ENCODE measurements at places on chromosomes 5 and 9. TPM values are rescaled to one million over a fixed set of nuclear protein-coding genes. Genes with fewer than 3 reads are reported as not detected.

- H3K27me3 ChIP-seq, result peaks cover 5% of the 10 kb centered on the region
- no peak overlapping the region for H3K4me3 ChIP-seq
- no peak overlapping the region for H3K27ac ChIP-seq
- H3K4me1 ChIP-seq, result peaks cover 12% of the 10 kb centered on the region
- H3K36me3 ChIP-seq, result no peaks in the 10 kb centered on the region
Measured at GRCh38 chr5:171808951-171809350, 23.3 kb downstream of the SMIM23 start.

DNA sequence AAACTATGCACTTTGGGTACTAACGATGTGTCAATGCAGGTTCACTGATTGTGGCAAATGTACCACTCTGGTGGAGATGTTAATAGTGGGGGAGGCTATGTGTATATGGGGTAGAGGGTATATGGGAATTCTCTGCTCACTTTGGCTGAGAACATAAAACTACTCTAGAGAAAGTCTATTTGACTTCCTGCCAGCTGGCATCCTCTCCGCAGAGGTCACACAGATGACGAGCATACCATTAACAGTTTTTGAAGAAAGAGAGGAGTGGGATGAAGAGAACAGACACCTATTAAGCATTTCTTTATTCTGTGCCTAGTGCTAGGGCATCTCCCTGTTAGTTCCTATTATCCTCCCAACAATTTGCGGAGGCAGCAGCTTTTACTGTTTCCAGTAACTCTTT lies 58.4 kb upstream of the TRIM32 start:
- no peak for DNase-seq
- no peak overlapping the region for H3K27ac ChIP-seq
- H3K4me1 ChIP-seq, result no peaks in the 10 kb centered on the region
- H3K27me3 ChIP-seq, result no peaks in the 10 kb centered on the region
- no peak overlapping the region for H3K4me3 ChIP-seq

GRCh38 chr9:131618071-131618479 lies 72.8 kb downstream of the PRRT1B start:
- DNase-seq, result no peak
- H3K27ac ChIP-seq, result no peak overlapping the region
- peaks cover 35% of the 10 kb centered on the region for H3K36me3 ChIP-seq
- H3K4me3 ChIP-seq, result no peak overlapping the region
- no peaks in the 10 kb centered on the region for H3K4me1 ChIP-seq
- H3K27me3 ChIP-seq, result no peaks in the 10 kb centered on the region

DNA sequence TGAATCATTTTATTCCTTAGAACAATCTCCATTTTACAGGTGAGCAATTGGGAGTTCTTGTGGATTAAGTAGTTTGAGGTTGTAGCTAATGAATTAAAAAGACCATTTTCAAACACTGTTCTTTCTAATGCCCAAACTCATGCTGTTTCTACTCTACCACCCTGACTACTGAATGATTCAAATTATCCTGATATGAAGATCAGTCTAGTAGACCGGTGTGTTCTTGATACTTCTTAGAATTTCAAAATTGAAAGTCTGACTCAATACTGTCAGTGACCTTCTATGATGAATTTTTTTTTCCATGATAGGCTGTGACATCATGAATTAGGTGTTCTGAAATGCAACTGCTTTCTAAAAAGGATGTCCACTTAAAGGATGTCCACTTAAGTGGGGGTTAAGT lies 515.5 kb downstream of the DMAC1 start:
- peaks cover 2% of the 10 kb centered on the region for H3K36me3 ChIP-seq
- H3K27ac ChIP-seq, result no peak overlapping the region
- no peak for DNase-seq

GRCh38 chr9:90457386-90458190 lies 185.0 kb downstream of the DIRAS2 start:
- H3K4me1 ChIP-seq, result peaks cover 4% of the 10 kb centered on the region
- DNase-seq, result no peak
- peak overlapping the region; percentile 5 for H3K27ac ChIP-seq
- H3K27me3 ChIP-seq, result no peaks in the 10 kb centered on the region

MSX2 gene
- total RNA-seq, result 11.7 TPM

- H3K4me3 ChIP-seq, result no peak within 1 kb of the TSS
- H3K27me3 ChIP-seq, result peaks cover 43% of the 10 kb centered on the region
- no peaks in the 10 kb centered on the region for H3K36me3 ChIP-seq
- H3K27ac ChIP-seq, result no peak within 1 kb of the TSS
- no peak for DNase-seq
Measured at GRCh38 chr5:170388818-170389549, at the start of gene KCNMB1. Gene KCNMB1, minus strand, starts transcription at chr5:170389367. Its CDS starts 3,920 bp downstream, at chr5:170385447.

ENTREP1 gene
- total RNA-seq, result 3.7 TPM

DHX29 gene
- 25.1 TPM for total RNA-seq

GRCh38 chr9:98191671-98192502 lies 550 bp downstream of the CORO2A start:
- H3K27ac ChIP-seq, result no peak overlapping the region
- no peaks in the 10 kb centered on the region for H3K27me3 ChIP-seq
- no peaks in the 10 kb centered on the region for H3K36me3 ChIP-seq
- peak; percentile 30 for DNase-seq
- peaks cover 4% of the 10 kb centered on the region for H3K4me1 ChIP-seq

- no peaks in the 10 kb centered on the region for H3K27me3 ChIP-seq
- H3K4me3 ChIP-seq, result no peak overlapping the region
- no peaks in the 10 kb centered on the region for H3K4me1 ChIP-seq
Measured at GRCh38 chr5:31720004-31720403, 81.1 kb downstream of the PDZD2 start.

DMRT2 gene
- total RNA-seq, result 1.0 TPM

CCL28 gene
- not detected for total RNA-seq

- H3K27ac ChIP-seq, result no peak overlapping the region
- H3K4me3 ChIP-seq, result no peak overlapping the region
- DNase-seq, result no peak
Measured at GRCh38 chr9:134851020-134851419, 29.6 kb upstream of the FCN2 start.

GRCh38 chr9:72586388-72587130 lies 65.2 kb downstream of the TMC1 start:
- H3K4me3 ChIP-seq, result no peak overlapping the region
- H3K27me3 ChIP-seq, result peaks cover 9% of the 10 kb centered on the region
- no peak overlapping the region for H3K27ac ChIP-seq
- peaks cover 1% of the 10 kb centered on the region for H3K36me3 ChIP-seq
- DNase-seq, result no peak

- H3K27me3 ChIP-seq, result no peaks in the 10 kb centered on the region
- no peak overlapping the region for H3K27ac ChIP-seq
- no peaks in the 10 kb centered on the region for H3K4me1 ChIP-seq
Measured at GRCh38 chr9:33106372-33106771, 29.9 kb upstream of the SMU1 start.

PCDHA1 gene
- total RNA-seq, result not detected

SPATA31C1 gene
- not detected for total RNA-seq

DNA sequence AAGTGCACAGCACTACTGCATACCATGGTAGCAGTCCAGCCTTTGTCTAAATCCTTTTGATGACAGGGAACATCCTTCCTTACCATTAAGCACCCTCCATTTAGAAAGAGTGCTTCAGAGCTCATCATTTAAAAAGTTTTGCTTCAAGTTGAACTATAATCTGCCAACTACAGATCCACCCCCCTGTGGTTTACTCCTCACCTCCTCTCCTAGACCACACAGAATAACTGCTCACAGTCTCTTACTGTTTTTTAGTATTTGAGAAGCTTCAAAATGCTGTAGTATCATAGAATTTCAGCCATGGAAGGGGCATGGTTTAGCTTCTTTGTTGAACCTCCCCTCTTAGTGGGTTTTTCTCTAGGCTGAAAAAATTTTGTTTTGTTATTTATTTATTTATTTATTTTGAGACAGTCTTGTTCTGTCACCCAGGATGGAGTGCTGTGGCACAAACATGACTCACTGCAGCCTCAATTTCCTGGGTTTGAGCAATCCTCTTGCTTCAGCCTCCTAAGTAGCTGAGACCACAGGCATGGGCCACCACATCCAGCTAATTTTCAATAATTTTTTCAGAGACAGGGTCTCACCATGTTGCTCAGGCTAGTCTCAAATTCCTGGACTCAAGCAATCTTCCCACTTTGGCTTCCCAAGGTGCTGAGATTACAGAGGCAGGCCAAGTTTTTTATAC lies 384.3 kb upstream of the RFX3 start:
- H3K4me3 ChIP-seq, result no peak overlapping the region
- H3K36me3 ChIP-seq, result peaks cover 18% of the 10 kb centered on the region
- no peak for DNase-seq
- peaks cover 2% of the 10 kb centered on the region for H3K4me1 ChIP-seq
- no peak overlapping the region for H3K27ac ChIP-seq

- no peaks in the 10 kb centered on the region for H3K27me3 ChIP-seq
- no peak overlapping the region for H3K4me3 ChIP-seq
- H3K4me1 ChIP-seq, result peaks cover 3% of the 10 kb centered on the region
- no peaks in the 10 kb centered on the region for H3K36me3 ChIP-seq
Measured at GRCh38 chr9:90009447-90009846, 404.6 kb downstream of the GADD45G start.

SHROOM1 gene
- 10.0 TPM for total RNA-seq

DNA sequence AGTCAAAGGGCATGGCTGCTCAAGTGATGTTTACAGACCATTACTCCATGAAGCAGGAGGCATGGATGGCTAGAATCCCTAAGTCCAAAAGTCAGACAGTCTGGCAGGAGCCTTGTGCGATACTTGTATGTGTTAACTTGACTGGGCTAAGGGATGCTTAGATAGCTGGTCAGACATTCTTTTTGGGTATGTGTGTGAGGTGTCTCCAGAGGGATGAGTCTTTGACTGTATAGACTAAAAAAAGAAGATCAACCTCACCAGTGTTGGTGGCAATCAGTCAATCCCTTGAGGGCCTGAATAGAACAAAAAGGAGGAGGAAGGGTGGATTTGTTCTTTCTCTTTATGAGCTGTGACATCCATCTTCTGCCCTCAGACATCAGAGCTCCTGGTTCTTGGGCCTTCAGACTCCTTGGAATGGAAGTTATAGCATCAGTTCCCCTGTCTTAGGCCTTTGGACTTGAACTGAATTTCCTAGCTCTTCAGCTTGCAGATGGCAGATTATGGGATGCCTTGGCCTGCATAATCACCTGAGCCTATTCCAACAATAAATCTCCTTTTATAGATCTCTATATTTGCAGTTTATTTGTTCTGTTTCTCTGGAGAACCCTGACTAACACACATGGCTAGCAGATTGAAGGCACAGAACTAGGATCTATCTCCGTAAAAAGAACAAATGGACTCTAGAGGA lies 9.7 kb upstream of the HSPB3 start:
- no peak for DNase-seq
- H3K36me3 ChIP-seq, result no peaks in the 10 kb centered on the region
- no peak overlapping the region for H3K4me3 ChIP-seq
- H3K27ac ChIP-seq, result no peak overlapping the region
- no peaks in the 10 kb centered on the region for H3K4me1 ChIP-seq

- H3K4me1 ChIP-seq, result peaks cover 10% of the 10 kb centered on the region
- no peak overlapping the region for H3K4me3 ChIP-seq
- H3K27me3 ChIP-seq, result no peaks in the 10 kb centered on the region
- peaks cover 11% of the 10 kb centered on the region for H3K36me3 ChIP-seq
- H3K27ac ChIP-seq, result no peak overlapping the region
Measured at GRCh38 chr5:73066466-73066865, 53.9 kb upstream of the TMEM171 start.

DNA sequence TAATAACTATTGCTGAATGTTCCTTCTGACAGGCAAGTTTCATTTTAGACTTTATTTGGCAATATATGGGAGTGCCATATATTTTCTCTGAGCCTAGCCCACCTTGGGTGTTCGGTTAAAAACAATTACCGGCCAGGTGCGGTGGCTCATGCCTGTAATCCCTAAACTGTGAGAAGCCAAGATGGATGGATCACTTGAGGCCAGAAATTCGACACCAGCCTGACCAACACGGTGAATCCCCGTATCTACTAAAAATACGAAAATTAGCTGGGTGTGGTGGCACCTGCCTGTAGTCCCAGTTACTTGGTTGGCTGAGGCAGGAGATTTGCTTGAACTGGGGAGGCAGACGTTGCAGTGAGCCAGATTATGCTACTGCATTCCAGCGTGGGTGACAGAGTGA lies 47.9 kb downstream of the TNFSF15 start:
- no peak for DNase-seq
- no peak overlapping the region for H3K27ac ChIP-seq
- H3K27me3 ChIP-seq, result peaks cover 20% of the 10 kb centered on the region

MTRR gene
- total RNA-seq, result 49.0 TPM

SOHLH1 gene
- not detected for total RNA-seq

IL12B gene
- total RNA-seq, result not detected

- DNase-seq, result no peak
- H3K36me3 ChIP-seq, result peaks cover 43% of the 10 kb centered on the region
- H3K4me1 ChIP-seq, result no peaks in the 10 kb centered on the region
- H3K27me3 ChIP-seq, result no peaks in the 10 kb centered on the region
Measured at GRCh38 chr5:32598260-32598937, 13.0 kb downstream of the SUB1 start.

DNA sequence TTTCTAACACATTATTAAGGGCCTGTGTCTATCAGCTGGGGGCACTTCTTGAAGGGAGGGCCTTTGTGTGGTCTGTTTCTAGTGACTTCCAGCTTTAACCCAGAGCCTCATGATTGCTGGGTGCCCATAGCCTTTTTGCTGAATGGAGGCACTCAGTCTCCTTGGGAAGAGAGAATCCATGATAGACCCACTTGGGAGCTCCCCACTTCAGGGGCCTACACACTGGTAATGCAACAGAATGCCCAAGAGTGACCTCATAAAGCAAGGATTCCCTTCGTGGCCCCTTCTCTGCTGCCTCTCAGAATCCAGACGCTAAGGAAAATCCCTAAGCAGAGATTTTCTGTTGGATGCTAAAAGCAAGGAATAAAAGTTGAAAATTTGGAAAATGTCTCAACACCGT lies at the start of gene CATSPER3:
CATSPER3 (plus strand) TSS at position 301 of the 400 bp plus-strand sequence; CDS start at position 386, 85 bp downstream.
- H3K27me3 ChIP-seq, result no peaks in the 10 kb centered on the region
- DNase-seq, result no peak
- H3K4me1 ChIP-seq, result peaks cover 4% of the 10 kb centered on the region
- peaks cover 4% of the 10 kb centered on the region for H3K36me3 ChIP-seq

DNA sequence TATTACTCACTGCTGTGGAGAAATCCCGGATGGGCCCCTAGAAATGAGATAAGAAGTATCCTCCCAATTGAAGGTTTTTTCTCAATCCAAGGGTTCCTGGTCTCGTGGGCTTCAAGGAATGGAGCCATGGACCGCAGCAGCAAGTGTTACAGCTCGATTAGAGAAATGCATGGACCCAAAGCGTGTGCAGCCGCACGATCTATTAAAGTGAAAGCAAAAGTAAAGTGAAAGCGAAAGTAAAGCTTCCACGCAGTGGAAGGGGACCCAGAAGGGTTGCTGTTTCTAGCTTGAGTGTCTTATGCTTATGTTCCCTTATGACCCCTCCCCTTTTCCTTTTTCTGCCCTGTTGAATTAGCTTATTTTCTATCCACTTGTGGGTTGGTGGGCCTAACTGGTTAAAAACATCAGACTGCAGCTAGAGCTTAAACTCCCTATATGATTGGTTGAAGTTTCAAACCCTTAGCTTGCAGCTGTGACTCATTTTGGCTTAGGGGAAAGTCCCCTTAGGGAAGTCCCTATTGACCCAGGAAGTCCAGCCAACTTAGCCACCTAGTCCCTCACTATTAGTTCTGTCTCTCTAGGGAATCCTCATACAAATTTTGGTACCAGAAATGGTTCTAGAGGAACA lies 1111.8 kb downstream of the TAF11L14 start:
- no peak overlapping the region for H3K4me3 ChIP-seq
- H3K36me3 ChIP-seq, result no peaks in the 10 kb centered on the region
- DNase-seq, result no peak
- H3K27me3 ChIP-seq, result no peaks in the 10 kb centered on the region
- H3K27ac ChIP-seq, result no peak overlapping the region
- no peaks in the 10 kb centered on the region for H3K4me1 ChIP-seq

GRCh38 chr5:176902102-176902814 lies 3.1 kb upstream of the HK3 start:
- peaks cover 27% of the 10 kb centered on the region for H3K27me3 ChIP-seq
- peaks cover 32% of the 10 kb centered on the region for H3K36me3 ChIP-seq
- H3K4me1 ChIP-seq, result peaks cover 20% of the 10 kb centered on the region
- no peak for DNase-seq
- H3K4me3 ChIP-seq, result no peak overlapping the region
- no peak overlapping the region for H3K27ac ChIP-seq

Data from progenitor cell of endocrine pancreas (in vitro differentiated cells).